ENCODE measurements at places on chromosomes 13 and 19. TPM values are rescaled to one million over a fixed set of nuclear protein-coding genes. Genes with fewer than 3 reads are reported as not detected.

The LRRC25 gene
- total RNA-seq, result 0.53 TPM

The MYH14 gene
- total RNA-seq, result not detected

The ADGRE3 gene
- not detected for total RNA-seq

The ALG11 gene
- total RNA-seq, result 28.3 TPM

The NTN5 gene
- 0.78 TPM for total RNA-seq

The VSTM2B gene
- total RNA-seq, result not detected

The INAFM1 gene
- 14.3 TPM for total RNA-seq

The BRME1 gene
- total RNA-seq, result 5.0 TPM

The DENND1C gene
- total RNA-seq, result 94.1 TPM

The DDA1 gene
- total RNA-seq, result 49.8 TPM

The ZNF229 gene
- 2.2 TPM for total RNA-seq

The FBN3 gene
- total RNA-seq, result not detected

GRCh38 chr13:25662516-25662915 lies 290.7 kb downstream of the ATP8A2 start:
- no peak for DNase-seq
- H3K4me1 ChIP-seq, result no peaks in the 10 kb centered on the region
- H3K27me3 ChIP-seq, result peaks cover 4% of the 10 kb centered on the region
- no peaks in the 10 kb centered on the region for H3K36me3 ChIP-seq
- no peak overlapping the region for H3K27ac ChIP-seq
- no peak overlapping the region for H3K4me3 ChIP-seq

- DNase-seq, result no peak
- H3K27me3 ChIP-seq, result peaks cover 2% of the 10 kb centered on the region
- H3K4me1 ChIP-seq, result peaks cover 6% of the 10 kb centered on the region
- no peak overlapping the region for H3K4me3 ChIP-seq
Measured at GRCh38 chr19:793806-794205, 3.4 kb upstream of the PTBP1 start.

GRCh38 chr13:25379011-25379410 lies 7.2 kb downstream of the ATP8A2 start:
- H3K27ac ChIP-seq, result no peak overlapping the region
- peaks cover 3% of the 10 kb centered on the region for H3K4me1 ChIP-seq
- no peaks in the 10 kb centered on the region for H3K36me3 ChIP-seq
- no peak overlapping the region for H3K4me3 ChIP-seq

- peak; percentile 81 for DNase-seq
- H3K4me3 ChIP-seq, result peak within 1 kb of the TSS; percentile 80
- peaks cover 11% of the 10 kb centered on the region for H3K36me3 ChIP-seq
- H3K4me1 ChIP-seq, result peaks cover 35% of the 10 kb centered on the region
- peak within 1 kb of the TSS; percentile 78 for H3K27ac ChIP-seq
Measured at GRCh38 chr19:14496029-14496833, at the start of gene GIPC1. Gene GIPC1, minus strand, starts transcription at chr19:14496127. Its CDS starts 13,151 bp downstream, at chr19:14482976.

DNA sequence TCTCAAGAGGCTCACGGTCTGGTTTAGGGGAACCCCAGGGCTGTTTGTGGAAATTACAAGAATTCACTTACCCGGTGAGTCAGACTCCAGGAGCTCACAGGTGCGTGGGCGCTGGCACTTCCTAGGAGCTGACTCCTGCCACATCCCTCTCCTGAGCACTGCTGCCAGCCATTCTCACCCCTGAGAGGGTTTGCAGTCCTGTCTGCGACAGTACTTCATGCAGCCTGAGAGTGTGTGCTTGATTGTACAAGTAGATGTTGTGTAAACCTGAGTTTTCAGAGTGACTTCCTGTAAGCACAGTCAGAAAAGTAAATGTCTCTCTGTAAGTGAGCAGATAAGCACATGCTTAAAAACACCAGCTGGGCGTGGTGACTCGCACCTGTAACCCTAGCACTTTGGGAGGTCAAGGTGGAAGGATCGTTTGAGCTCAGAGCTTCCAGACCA lies 8.1 kb downstream of the MRPL4 start:
- peak; percentile 29 for DNase-seq
- peaks cover 36% of the 10 kb centered on the region for H3K36me3 ChIP-seq
- H3K27me3 ChIP-seq, result no peaks in the 10 kb centered on the region
- no peak overlapping the region for H3K4me3 ChIP-seq

- H3K27me3 ChIP-seq, result peaks cover 7% of the 10 kb centered on the region
- no peak overlapping the region for H3K4me3 ChIP-seq
- no peak overlapping the region for H3K27ac ChIP-seq
- no peaks in the 10 kb centered on the region for H3K36me3 ChIP-seq
- no peak for DNase-seq
Measured at GRCh38 chr13:112647256-112647655, 42.6 kb upstream of the ATP11A start.

- H3K36me3 ChIP-seq, result no peaks in the 10 kb centered on the region
- no peaks in the 10 kb centered on the region for H3K4me1 ChIP-seq
- H3K27ac ChIP-seq, result no peak overlapping the region
- DNase-seq, result no peak
Measured at GRCh38 chr19:50548191-50549058, 19.8 kb downstream of the LRRC4B start.

GRCh38 chr19:46607448-46607841 lies 6.3 kb downstream of the CALM3 start:
- H3K4me3 ChIP-seq, result no peak overlapping the region
- no peak for DNase-seq
- peaks cover 78% of the 10 kb centered on the region for H3K4me1 ChIP-seq
- H3K36me3 ChIP-seq, result peaks cover 79% of the 10 kb centered on the region
- peak overlapping the region; percentile 44 for H3K27ac ChIP-seq

- no peak for DNase-seq
- H3K27ac ChIP-seq, result no peak overlapping the region
- H3K27me3 ChIP-seq, result no peaks in the 10 kb centered on the region
- H3K4me1 ChIP-seq, result peaks cover 22% of the 10 kb centered on the region
Measured at GRCh38 chr19:49595819-49596404, 4.9 kb downstream of the PRR12 start.

GRCh38 chr19:51034704-51035103 lies at the start of gene KLK12:
Gene KLK12, minus strand, starts transcription at chr19:51035002. Its CDS starts 381 bp downstream, at chr19:51034621.
- H3K4me3 ChIP-seq, result no peak within 1 kb of the TSS
- no peaks in the 10 kb centered on the region for H3K4me1 ChIP-seq
- no peak within 1 kb of the TSS for H3K27ac ChIP-seq
- H3K27me3 ChIP-seq, result peaks cover 7% of the 10 kb centered on the region
- H3K36me3 ChIP-seq, result no peaks in the 10 kb centered on the region

- DNase-seq, result no peak
- no peaks in the 10 kb centered on the region for H3K36me3 ChIP-seq
- H3K27ac ChIP-seq, result no peak overlapping the region
- no peaks in the 10 kb centered on the region for H3K4me1 ChIP-seq
Measured at GRCh38 chr13:33918199-33918932, 100.4 kb downstream of the RFC3 start.

DNA sequence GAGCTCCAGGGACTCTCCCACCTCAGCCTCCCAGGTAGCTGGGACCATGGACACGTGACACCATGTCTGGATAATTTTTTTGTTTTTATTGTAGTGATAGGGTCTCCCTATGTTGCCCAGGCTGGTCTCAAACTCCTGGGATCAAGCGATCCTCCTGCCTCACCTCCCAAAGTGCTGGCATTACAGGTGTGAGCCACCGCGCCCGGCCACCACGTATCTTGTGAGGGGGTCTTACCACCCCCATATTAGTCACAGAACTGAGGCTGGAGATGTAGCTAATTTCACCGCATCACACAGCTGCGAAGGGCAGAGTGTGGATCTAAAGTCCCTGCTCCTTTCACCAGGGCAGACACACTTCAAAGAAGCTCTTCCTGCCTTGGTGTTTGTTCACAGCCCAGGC lies 211.8 kb upstream of the SOX1 start:
- no peaks in the 10 kb centered on the region for H3K4me1 ChIP-seq
- no peak overlapping the region for H3K27ac ChIP-seq
- DNase-seq, result no peak
- H3K36me3 ChIP-seq, result no peaks in the 10 kb centered on the region
- H3K27me3 ChIP-seq, result no peaks in the 10 kb centered on the region
- no peak overlapping the region for H3K4me3 ChIP-seq

GRCh38 chr19:50377051-50377461 lies 799 bp downstream of the NR1H2 start:
- H3K36me3 ChIP-seq, result peaks cover 33% of the 10 kb centered on the region
- DNase-seq, result peak; percentile 65
- no peaks in the 10 kb centered on the region for H3K27me3 ChIP-seq
- H3K4me1 ChIP-seq, result peaks cover 23% of the 10 kb centered on the region
- H3K27ac ChIP-seq, result peak overlapping the region; percentile 86

DNA sequence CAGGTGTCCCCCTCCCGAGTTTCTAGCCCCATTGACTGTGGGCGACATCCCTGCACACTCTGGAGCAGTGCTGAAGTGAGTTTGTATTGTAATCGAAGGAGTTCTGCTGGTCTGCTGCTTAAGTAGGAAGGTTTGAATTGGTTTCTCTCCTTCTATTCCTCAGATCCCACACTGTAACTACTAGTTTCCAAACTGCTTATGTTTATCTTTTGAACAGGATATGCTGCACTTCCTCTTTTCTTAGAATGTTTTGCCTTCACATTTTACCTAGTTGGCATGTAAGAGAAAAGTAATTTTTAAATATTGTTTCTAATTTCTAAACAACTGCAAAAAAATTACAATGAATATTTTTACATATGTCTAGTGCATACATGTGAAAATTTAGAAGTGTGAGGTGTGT lies 511.8 kb downstream of the KLF12 start:
- H3K4me3 ChIP-seq, result peak overlapping the region; percentile 7
- H3K36me3 ChIP-seq, result peaks cover 19% of the 10 kb centered on the region
- H3K4me1 ChIP-seq, result peaks cover 45% of the 10 kb centered on the region
- peaks cover 2% of the 10 kb centered on the region for H3K27me3 ChIP-seq

DNA sequence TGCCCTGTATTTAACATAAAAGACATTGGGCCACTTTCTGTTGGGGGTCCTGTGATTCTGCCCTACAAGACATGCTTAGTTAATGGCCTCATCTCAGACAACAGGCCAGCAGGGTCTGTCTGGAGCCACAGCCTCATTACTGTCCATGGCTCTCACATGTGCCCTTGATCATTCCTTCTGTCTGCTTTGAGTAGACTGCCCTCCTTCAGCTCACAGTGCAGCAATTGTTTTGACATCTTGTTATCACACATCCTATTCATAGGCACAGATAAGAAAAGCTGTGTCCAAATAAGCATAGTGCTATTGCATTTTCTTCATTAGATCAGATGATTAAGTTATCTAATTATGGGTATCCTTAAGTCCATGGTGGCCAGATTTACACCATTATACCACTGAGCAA lies 127.9 kb downstream of the KCTD12 start:
- no peak for DNase-seq
- H3K36me3 ChIP-seq, result no peaks in the 10 kb centered on the region
- H3K27ac ChIP-seq, result no peak overlapping the region
- no peaks in the 10 kb centered on the region for H3K4me1 ChIP-seq
- no peaks in the 10 kb centered on the region for H3K27me3 ChIP-seq

DNA sequence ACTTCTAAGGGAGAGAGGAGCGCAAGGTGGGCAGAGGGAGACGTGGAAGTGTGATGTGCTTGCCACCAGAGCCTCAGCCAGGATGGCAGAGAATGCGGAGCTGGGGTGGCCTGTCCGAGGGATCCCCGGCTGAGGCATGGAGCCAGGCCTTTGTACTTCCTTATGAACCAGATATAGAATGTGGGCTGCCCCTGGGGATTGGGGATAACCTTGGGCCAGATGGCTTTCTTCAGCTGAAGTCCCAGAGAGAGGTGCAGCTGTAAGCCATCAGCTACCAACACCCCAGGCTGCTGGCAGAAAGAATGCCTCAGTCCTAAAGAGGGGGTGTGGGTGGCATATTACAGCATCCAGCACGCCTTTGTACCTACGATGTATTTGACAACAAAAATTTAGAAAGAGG lies 25.5 kb upstream of the FBXO17 start:
- no peak overlapping the region for H3K4me3 ChIP-seq
- no peak overlapping the region for H3K27ac ChIP-seq
- peaks cover 10% of the 10 kb centered on the region for H3K27me3 ChIP-seq
- no peak for DNase-seq
- H3K36me3 ChIP-seq, result no peaks in the 10 kb centered on the region

- no peaks in the 10 kb centered on the region for H3K27me3 ChIP-seq
- no peaks in the 10 kb centered on the region for H3K36me3 ChIP-seq
- DNase-seq, result peak; percentile 69
Measured at GRCh38 chr19:45569619-45570421, 14.8 kb downstream of the OPA3 start.

DNA sequence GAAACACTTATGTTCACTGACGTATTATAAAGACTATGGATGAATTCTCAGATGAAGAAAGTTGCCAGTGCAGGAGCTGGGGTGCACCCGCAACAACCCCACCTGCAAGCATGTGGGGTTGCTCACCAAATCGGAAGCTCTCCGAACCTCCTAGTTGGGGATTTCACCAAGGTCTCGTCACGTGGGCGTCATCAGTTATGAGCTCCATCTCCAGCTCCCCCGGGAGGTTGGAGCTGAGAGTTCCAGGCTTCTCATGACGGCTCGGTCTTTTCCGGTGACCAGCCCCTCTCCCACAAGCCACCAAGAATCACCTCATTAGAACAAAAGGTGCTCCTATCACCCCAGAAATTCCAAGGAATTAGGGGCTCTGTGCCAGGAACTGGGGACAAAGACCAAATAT lies 46.1 kb upstream of the TUBGCP3 start:
- no peaks in the 10 kb centered on the region for H3K36me3 ChIP-seq
- H3K27ac ChIP-seq, result no peak overlapping the region
- H3K4me3 ChIP-seq, result no peak overlapping the region
- peaks cover 12% of the 10 kb centered on the region for H3K27me3 ChIP-seq
- peaks cover 4% of the 10 kb centered on the region for H3K4me1 ChIP-seq

Measured in activated CD8-positive, alpha-beta T cell treated with anti-CD3 and anti-CD28 coated beads, Interleukin-2, amount 10 ng/mL, durations not matched to agents 7 days and 5 days (primary cell).